ENCODE measurements at places on chromosomes 1 and 21.
A peak's percentile ranks its signal among the peaks of the same experiment; 100 is the strongest.

- no peak for DNase-seq
Observed at GRCh38 chr1:71796006-71796405, 486.3 kb downstream of the NEGR1 start.

DNA sequence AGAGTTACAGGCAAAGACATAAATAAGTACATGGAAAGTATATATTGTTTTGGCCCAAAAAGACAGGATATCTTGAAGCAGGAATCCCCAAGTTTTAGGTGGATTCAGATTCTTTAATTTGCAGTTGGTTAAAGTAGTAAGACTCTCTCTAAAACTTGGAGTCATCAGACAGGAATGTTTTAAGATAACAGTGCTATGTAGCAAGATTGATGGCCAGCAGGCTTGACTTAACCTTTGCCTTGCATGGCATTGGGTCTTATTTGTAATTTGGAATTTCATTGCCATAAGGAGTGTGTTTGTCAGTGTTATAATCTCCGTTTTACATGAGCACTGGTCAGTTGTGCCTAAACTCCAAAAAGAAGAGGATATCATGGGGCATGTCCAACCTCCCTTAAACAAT is 727.6 kb upstream of the CHRM3 start:
- peak; percentile 74 for DNase-seq

- no peak for DNase-seq
Observed at GRCh38 chr21:31903896-31904295, 31.1 kb downstream of the HUNK start.

DNA sequence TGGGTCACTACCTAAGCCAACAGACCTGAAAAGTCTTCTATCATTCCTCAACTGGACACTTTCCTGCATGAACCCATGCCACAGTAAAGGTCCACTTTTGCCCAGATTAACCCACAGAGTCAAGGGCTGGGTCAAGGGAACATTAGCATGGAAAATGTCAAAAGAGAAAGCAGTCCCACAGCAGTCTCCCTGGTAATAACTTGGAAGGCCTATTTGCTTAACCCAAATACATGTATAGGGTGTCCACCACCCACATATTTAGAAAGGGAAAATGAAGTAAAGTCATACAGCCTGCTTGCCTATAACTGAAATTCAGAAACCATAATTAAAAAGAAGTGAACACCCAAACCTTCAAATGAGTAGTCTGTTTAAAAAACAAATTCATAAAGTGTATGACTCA is 16.1 kb upstream of the HSD3B1 start:
- DNase-seq, result no peak

DNA sequence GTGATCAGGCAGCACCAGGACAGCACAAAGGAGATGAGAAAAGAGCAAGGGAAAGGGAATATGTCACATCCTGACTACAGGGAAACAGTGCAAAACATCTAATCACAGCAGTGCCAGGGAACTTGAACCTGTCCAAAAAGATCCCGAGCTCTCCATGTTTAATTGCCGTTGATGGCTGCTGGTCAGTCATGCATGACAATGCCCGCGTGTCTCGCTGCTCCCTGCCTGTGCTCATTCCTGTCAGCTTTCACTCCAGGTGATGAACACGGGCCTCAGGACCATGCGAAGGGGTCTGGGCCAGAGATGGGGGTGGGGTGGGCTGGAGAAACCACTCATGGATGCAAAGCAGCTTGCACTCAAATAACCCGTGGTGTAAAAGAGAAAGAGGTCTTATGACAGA is 287.0 kb downstream of the GPATCH2 start:
- DNase-seq, result no peak

- no peak for DNase-seq
Observed at GRCh38 chr1:8247811-8248436, 70.0 kb upstream of the SLC45A1 start.

GRCh38 chr1:229756666-229757065 is 130.6 kb downstream of the URB2 start:
- peak; percentile 21 for DNase-seq

DNA sequence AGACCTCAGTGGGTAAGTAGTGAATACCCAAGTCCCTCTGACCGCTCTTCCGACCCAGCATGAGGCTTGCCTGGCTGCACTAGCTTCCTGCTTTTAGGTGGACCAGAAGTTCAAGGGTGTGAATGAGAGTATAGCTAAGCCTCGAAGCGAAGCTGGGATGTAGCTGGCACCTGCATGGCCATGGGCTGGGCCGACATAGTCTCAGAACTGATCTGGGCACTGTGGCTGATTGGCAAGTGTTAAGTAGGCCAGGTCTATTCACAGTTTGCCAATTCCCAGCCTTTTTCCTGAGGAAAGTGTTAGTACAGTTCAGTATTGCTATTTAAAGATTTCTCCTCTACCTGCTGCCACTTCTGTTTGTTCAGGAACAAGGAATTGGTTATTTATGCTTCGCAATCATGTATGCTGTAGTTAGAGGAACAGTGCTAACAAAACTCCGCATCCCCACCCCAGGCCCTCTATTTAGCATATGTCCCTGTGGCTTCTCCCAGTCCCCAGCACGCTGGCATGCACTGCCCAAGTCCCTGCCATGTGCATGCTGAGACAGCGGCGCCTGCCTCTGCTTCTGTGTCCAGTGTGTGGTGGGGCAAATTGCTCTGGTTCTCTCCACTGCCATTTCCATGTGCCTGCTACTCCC is 16.3 kb downstream of the SPATA46 start:
- DNase-seq, result no peak

GRCh38 chr1:19622204-19622603 is 21.9 kb upstream of the NBL1 start:
- DNase-seq, result peak; percentile 40

DNA sequence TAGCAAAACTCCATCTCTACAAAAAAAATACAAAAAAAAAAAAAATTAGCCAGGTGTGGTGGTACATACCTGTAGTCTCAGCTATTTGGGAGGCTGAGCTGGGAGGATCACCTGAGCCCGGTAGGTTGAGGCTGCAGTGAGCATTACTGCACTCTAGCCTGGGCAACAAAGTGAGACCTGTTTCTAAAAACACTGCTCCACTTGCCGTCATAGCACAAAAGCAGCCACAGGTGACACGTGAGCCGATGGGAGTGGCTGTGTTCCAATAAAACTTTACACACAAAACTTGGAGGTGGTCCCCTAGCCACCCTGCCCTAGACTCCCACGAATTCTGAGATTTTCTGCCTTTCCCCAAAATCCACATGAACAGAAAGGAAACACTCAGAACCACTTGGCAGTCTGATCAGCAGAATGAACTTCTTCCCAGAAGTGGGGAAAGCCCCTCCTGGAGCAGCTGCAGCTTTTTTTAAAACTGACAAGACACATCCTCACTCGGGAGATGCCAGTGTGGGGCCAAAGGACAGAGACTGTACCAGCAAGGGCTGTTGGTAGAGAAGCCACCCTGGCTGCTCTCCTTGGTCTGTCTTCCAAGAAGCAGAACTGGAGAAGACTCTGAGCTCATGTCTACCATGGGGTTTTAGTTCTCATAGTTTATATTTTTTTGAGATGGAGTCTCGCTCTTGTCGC is 23.3 kb downstream of the PLEKHM2 start:
- no peak for DNase-seq

DNA sequence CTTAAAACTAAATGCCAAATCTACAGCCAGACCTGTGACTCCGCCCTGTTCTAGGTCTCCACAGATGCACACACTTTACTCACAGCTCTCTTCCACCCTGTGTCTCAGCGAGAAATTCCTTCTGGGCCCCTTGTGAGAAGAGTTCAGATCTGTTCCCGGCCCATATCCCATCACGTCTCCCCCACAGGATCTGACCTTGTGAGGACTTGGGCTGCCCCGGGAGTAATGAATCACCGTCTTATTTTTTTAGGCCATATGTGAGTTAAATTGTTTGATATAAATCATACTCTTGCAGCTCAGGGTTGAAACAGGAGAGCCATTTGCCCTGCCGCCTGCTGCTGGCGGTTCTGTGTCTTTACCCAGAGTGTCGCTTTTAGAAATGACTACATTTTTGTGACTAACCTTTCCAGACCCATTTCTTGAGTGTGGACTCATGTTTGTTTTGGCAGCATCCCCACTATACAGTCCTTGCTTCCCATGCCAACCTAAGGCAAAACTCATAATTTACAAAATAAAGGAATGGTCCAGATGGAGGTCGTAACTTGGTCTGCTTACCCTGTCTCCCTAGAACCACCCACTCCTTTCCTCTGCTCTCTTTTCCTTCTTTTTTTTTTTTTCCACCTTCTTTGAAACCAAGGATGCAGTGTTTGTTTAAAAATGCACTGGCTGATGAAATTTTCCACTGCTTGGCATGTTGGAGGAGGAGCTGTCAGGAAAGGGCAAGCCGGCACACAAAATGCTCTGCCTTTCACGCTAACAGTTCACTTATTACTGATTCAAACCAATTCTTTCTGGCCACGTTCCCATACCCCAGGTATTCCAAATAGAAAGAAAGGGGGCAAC is 98.0 kb upstream of the C1orf105 start:
- DNase-seq, result peak; percentile 97

GRCh38 chr1:12448746-12449177 is 169.2 kb downstream of the DHRS3 start:
- DNase-seq, result peak; percentile 62

DNA sequence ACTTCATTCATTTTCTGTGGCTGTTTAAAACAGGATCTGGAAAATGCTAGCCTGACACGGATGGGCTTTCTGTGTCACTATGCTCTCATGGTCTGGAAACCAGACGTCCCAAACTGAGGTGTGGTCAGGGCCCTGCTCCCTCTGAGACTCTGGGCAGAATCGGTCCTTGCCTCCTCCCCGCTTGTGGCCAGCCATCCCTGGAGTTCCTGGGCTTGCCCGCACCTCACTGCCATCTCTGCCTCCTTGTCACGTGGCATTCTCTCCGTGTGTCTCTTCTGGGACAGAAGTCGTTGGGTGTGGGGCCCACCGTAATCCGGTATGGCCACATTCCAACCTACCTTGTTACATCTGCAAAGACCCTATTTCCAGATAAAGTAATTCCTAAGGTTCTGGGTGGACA is 10.1 kb upstream of the ACTRT2 start:
- DNase-seq, result no peak

GRCh38 chr21:42533306-42533962 is 19.8 kb downstream of the SLC37A1 start:
- no peak for DNase-seq

GRCh38 chr1:205001162-205001561 is 41.9 kb upstream of the CNTN2 start:
- DNase-seq, result no peak

Data from cardiac fibroblast (primary cell).